Vagina (tissue), 2 donors: ENCODE measurements at places on chromosomes 4 and X.

- DNase-seq = no peak
These were observed 50.0 kb downstream of the IGSF1 start for GRCh38 chrX:131239057-131239456.

DNA sequence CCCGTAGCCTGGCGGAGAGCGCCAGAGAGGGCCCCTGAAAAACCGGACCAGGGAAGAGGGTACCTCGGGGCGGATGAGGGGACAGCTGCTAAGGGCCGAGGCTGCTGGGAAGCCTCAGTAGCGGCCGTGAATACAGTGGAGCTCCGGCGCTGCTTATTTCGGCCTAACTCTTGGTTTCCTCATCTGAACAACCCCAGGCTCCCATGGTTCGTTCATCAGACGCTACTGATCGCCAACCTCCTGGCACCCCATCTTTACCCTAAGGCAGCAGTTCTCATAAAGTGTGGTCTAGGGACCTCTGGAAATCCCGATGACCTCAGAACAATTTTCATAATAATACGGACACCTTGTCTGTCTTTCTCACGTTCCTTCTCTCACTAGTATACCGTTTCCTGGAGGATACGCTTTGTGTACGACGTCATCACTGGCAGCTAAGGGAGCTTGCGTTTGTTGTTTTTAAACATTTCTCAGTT, 645 bp upstream of the RAB28 start:
- no peak for DNase-seq

DNA sequence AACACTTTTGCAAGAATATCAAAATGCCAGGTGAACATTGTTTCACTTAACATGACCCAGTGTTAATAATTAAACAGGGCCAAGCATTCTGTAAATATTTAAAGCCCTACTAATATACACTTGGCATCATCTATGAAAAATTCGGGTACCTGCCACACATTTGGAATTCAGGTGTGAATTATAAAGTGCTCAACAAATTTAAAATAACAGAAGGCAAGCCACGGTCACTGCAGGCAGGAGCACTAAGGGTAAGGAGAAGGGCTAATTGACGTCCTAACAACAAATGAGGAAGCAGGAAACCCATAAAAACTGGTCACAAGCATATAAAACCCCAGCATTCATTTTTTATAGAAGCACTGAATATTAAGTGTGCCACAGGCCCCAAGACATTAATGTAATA, 43.8 kb upstream of the CPEB2 start:
- DNase-seq = no peak

DNA sequence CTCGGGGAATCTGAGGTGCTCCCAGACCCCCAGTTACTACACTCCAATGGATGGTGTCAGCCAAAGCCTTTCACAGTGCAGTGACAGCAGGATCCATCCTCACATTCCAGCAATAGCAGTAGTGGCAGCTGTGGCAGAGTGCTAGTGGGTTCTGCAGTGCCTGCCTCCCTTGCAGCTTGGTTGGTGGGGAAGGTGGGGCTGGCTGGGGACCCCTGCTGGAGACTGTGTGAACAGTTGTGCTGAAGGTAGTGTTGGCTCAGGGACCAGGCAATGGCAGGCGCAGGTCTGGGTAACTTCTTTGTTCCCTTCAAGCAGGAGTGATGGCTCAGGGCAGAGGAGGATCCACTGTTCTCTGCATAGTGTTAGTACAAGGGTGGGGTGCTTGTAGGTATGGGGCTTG, 343.7 kb upstream of the TRAM1L1 start:
- DNase-seq = no peak

- DNase-seq = peak; percentile 29
These were observed 40.2 kb downstream of the HOPX start for GRCh38 chr4:56640621-56641493.
